Islet precursor cell (in vitro differentiated cells): ENCODE measurements at places on chromosomes 3 and 15.

- no peak for DNase-seq
Measured at GRCh38 chr3:2876362-2876761, 233.8 kb downstream of the IL5RA start.

GRCh38 chr3:103906304-103906703 is 1460.4 kb upstream of the ALCAM start:
- DNase-seq, result no peak

- DNase-seq, result no peak
Measured at GRCh38 chr15:49415149-49415548, 7.9 kb upstream of the FGF7 start.

DNA sequence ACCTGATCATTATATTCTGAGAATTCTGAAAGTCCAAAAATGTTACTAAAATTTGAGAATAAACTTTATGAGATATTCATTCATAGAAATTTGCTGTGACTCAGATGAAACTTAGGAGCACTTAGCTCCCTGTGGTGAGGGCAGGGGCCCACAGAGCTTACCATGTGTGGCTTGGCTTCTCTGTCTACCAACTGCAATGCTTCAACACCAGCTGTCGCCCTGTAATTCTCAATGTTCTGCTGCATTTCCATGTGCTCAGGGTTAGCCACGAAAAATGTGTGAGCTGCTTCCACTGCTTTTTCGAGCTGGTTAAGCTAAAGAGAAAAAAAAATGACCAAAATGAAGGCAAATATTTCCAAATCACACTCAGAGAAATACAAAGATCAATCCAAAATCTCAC is 125.6 kb downstream of the P3H2 start:
- DNase-seq, result no peak

DNA sequence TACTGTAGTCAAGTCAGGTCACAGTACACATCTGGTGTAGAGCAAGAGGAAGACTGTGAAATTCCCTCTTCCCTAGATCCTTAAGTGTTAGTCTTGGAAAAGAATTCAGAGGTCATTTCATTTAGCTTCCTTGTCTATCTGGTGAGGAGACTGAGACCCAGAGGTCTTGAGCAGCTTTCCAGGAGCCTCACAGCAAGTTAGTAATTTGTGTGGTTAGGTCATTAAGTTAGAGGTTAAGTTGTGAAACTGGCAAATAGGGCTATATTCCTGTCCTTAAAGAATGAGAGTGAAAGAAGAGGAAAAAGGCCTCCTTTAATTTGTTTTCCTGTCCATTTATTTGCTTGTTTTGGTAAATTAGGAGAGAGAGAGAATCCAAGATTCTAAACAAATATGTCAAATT is 9.0 kb downstream of the PODXL2 start:
- peak; percentile 48 for DNase-seq

GRCh38 chr3:41863024-41863423 is 98.9 kb downstream of the ULK4 start:
- DNase-seq, result peak; percentile 64

DNA sequence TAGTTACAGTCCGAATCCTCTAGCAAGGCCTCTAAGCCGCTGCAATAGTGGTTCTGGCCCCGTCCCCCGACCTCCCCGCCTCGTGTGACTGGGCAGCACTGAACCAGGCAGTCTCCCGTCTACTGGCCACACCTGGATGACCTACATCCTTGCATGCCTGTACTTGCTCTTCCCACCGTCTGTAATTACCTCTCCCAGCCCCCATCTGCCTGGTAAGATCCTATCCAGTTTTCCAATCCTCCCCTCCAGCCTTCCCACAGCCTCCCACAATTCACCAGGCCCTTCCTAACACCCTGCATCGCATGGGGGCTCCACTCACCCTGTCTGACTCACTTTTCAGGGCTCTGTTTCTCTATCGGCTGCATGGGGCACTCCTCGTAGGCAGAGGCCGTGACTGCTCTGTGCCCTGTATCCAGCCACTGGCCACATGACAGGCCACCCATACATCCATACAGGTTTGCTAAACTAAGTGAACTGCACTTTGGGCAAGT is 32.8 kb downstream of the XXYLT1 start:
- DNase-seq, result peak; percentile 50

DNA sequence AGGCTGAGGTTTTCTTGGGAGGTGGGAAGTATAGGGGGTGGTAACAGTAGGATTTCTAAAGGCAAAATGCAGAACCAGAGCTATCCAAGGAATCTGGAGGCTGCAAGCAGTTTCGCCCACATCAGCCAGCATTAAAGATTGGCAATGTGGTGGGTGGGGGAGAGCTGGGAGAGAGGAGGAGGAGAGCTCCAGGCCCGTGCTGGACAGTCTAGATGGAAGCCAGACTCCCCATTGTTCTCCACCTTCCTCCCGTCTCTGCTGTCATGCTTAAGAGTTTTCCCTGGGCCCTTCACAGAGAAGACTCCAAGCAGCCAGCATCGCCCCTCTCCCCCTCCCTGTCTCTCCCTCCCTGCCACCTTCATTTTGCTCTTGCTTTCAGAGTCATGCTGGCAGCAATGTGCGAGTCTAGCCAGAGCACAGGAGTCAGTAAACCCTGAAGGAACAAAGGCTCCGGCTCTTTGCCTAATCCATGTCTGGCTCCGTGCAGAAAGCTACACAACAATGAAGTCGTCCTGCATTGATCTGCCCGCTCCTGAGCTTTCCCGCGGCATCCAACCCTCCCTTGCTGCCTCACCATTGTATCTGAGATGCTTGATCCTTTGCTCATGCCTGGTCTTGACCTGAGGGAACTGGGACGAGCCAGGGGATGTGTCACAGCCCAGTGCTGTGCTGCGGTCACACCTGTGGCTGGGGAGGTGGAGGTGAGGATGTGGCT is 282.9 kb downstream of the NTRK3 start:
- peak; percentile 77 for DNase-seq
